ENCODE measurements at places on chromosomes 16 and 17.

GRCh38 chr16:75227361-75228142 lies 8.8 kb downstream of the CTRB1 start:
- DNase-seq: no peak

DNA sequence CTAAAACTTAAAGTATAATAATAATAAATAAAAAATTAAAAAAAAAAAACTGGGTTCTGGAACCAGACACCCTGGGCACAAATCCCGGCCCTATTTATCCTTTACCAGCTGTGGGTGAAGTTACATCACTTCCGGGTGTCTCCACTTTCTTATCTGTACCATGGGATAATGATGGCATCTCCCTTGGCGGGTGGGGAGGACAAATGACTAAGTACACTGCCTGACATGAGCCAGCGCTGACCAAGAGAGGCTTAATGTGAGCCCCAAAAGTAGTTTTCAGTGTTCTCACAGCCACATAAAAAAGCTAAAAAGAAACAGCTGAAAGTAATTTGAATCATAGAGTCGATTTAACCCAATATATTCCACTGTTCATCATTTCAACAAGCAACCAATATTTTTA lies 424.9 kb downstream of the SOX9 start:
- DNase-seq: no peak

DNA sequence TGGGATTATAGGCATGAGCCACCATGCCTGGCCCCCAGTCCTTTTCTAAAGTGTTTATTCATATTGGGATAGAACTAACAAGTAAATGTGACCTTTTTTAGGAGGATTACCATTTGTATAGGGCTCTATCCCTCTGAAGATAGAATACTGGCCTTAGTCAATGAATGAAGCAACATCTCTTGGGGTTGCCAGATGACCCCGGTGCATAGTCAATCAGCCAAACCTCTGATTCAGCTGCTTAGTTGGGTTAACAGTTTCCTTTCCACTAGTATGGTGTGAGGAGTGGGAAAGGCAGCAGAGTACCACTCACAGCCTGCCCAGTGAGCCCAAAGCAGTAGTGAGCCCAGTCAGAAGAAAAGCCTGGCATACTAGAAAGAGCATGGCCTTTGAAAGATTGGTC lies 94.6 kb upstream of the TBX2 start:
- DNase-seq: no peak

- DNase-seq: no peak
Measured at GRCh38 chr17:36127911-36128310, 24.3 kb downstream of the CCL4 start.

GRCh38 chr17:5120036-5120435 lies 4.2 kb downstream of the USP6 start:
- DNase-seq: no peak

- no peak for DNase-seq
Measured at GRCh38 chr17:1164935-1165556, 14.7 kb downstream of the ABR start.

- peak; percentile 94 for DNase-seq
Measured at GRCh38 chr17:37488009-37488604, 1.6 kb upstream of the DUSP14 start.

Measured in AG09319 (cell line).